ENCODE measurements at places on chromosomes 2 and 18.

GRCh38 chr2:89850881-89851582 lies 1159.6 kb downstream of the RPIA start:
- no peak for DNase-seq

- no peak for DNase-seq
Observed at GRCh38 chr2:228039752-228040534, 141.5 kb downstream of the SPHKAP start.

DNA sequence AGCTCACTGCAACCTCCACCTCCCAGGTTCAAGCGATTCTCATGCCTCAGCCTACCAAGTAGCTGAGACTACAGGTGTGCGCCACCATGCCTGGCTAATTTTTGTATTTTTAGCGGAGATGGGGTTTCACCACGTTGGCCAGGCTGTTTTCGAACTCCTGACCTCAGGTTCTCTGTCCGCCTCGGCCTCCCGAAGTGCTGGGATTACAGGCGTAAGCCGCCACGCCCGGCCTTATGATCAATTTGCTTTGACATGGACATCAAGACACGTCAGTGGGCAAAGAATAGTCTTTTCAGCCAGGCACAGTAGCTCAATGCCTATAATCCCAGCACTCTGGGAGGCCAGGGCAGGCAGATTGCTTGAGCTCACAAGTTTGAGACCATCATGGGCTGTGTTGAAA lies 48.0 kb upstream of the CABYR start:
- no peak for DNase-seq

- DNase-seq: peak; percentile 50
Observed at GRCh38 chr18:36284671-36285295, 12.7 kb upstream of the FHOD3 start.

- no peak for DNase-seq
Observed at GRCh38 chr2:24461685-24462084, 29.4 kb upstream of the NCOA1 start.

DNA sequence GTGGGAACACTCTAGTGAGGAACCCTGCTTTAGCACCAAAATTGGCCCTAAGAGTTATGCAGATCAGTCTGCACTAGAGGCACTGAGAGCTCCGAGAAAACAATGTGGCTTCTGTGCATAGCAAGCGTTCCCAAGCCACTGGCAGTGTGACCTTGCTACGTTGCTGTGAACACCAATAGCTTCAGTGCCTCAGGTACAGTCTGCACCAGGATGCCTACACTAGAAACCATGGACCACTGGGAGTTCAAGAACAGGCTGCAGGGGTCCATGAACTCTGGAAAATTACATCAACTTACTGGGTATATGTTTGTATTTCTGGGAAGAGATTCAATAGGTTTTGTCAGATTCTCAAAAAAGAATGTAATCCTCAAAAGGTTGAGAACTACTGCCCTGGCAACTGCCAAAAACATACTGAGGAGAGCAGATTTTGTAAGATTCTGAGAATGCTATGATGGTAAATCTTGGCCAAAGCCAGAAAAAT lies 18.3 kb upstream of the SP3 start:
- no peak for DNase-seq

- no peak for DNase-seq
Observed at GRCh38 chr2:128433911-128434550, 115.4 kb upstream of the HS6ST1 start.

DNA sequence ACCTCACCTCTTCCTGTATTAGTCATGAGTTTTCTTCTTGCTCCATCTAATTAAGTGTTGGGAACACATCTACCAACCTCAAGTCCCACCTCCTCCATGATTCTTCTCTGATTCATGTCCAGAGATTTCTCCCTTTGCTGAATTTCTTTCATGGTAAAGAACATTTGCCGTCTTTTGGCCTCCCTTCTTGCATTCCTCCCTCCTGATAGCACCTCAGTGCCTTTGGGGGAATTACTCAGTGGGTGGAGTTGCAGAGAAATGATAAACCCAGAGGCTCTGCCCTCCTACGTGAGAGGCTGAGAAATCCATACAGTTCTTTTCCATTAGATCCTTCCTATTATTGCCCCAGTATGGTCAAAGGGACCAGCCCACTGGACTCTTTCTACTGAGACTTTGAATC lies 651.9 kb downstream of the SLC4A3 start:
- no peak for DNase-seq

- no peak for DNase-seq
Observed at GRCh38 chr2:199186301-199186751, 271.4 kb downstream of the SATB2 start.

- DNase-seq: no peak
Observed at GRCh38 chr2:43461453-43462073, 134.3 kb downstream of the THADA start.

GRCh38 chr2:102053096-102053495 lies 61.3 kb downstream of the IL1R2 start:
- no peak for DNase-seq

- no peak for DNase-seq
Observed at GRCh38 chr18:2948038-2948437, 64.9 kb downstream of the LPIN2 start.

DNA sequence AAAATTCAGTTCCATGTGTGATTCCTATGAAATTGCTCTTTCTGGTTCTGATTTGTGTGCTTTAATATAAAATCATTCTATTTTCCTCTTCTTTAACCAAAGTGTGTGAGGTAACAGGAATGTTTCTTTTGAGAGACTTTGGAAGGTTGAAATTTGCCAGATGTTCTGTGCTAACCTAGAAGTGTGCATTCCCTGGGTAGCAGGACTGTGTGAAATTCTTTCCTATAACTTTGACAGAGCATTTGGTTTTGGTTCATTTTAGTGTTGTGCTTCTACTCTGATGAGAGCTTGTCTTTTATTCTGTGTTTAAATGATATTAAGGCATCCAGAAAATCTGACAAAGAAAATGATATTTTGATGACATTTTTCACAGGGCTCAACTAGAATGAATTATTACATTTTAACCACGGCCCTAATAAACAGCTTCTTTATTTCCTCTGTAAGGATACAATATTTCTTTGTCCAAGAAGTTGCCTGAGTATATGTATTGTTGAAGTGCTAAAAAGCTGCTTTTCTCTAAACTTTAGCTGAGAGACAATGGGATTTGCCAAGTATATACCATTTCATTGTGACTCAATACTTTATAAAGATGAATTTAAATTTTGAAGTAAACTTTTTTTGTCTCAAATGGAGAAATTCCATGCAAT lies 34.7 kb upstream of the DLX1 start:
- DNase-seq: no peak

DNA sequence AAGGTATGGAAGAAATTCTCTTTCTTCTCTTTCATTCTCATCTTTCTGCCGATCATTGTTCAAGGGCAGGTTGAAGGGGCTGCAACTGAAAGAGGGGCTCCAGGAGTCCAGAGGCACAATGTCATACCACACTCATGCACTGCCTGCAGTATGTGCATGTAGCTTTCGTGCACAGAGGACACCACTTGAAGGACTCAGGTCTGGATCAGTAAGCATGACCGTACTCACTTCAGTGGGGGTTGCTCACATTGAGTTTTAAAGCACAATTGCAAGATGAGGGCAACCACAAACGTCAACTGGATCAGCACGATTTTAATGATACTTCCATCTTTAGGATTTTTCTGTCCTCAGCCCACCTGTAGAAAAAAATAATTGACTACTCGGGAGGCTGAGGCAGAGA lies 84.6 kb downstream of the SP3 start:
- no peak for DNase-seq

- DNase-seq: no peak
Observed at GRCh38 chr2:216033403-216033802, 20.1 kb upstream of the MREG start.

DNA sequence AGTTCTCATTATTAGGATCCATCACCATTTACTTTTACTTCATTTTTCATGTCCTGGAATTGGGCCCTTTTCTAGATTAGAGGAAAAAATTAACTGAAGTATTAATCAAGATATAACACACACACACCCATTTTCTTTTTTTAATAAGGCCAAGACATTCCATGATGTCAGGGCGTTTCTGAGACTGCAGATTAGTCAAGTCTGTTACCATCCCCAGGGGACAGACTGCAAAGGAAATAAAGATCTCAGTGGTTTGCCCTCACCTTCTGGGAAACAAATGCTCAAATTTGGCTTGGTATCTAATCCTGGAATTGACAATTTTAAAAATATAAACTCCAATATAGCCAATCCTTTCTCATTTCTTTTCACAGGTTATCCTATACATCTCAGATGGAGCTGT lies 27.4 kb downstream of the RMP24 start:
- DNase-seq: no peak

GRCh38 chr2:10339647-10340592 lies 37.2 kb downstream of the HPCAL1 start:
- no peak for DNase-seq

DNA sequence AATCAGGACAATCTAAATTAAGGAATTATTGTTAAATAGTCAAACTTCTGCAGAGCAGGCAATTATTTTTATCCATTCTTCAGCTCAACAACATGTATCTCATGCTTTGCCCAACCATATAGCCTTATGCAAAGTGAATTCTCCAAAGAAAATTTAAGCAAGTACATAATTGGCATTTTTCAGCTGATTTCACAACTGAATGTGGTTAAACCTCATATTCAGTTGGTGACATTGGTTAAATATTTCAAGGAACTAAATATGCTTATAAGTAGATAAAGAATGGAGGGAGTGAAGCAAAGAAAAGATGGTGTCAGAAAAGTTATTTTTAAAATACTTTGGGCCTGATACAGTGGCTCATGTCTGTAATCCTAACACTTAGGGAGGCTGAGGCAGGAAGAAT lies 816.2 kb downstream of the NRXN1 start:
- no peak for DNase-seq

- DNase-seq: peak; percentile 10
Observed at GRCh38 chr2:227370791-227371312, 8.3 kb downstream of the TM4SF20 start.

- no peak for DNase-seq
Observed at GRCh38 chr18:78772360-78773302, 207.0 kb upstream of the SALL3 start.

DNA sequence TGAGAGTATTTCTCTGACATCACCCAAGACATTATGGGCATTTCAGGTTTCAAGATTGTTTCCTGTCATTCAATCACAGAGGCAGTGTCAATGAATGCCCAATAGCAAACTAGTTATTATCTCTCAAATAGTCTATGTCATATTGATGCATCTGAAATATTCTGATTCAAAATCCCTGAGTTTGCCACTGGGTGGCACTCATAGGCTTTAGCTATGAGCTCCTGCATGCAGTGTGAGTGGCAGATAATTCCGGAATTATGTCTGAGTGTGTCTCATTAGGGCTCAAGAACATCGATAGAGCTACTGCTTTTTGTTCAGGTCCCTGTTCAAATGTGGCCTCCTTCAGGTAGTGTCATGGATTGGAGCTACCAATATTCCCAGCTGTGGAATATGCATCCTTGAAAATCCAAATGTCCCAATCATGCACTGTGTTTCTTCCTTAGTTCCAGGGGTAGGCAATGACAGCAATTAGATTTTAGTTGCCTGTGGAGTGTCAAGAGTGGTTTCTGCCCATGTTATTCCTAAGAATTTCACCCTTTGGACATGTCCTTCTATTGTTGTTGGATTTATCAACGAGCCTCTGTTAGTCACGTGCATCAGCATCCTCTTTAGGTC lies 7.8 kb upstream of the OR6B3 start:
- DNase-seq: peak; percentile 25

- no peak for DNase-seq
Observed at GRCh38 chr2:127628767-127629614, 17.0 kb upstream of the GPR17 start.

- no peak for DNase-seq
Observed at GRCh38 chr2:11187731-11188130, 32.5 kb downstream of the SLC66A3 start.

- DNase-seq: no peak
Observed at GRCh38 chr2:232229911-232230310, 148.6 kb upstream of the ALPP start.

- no peak for DNase-seq
Observed at GRCh38 chr18:57311472-57311871, 40.9 kb upstream of the ST8SIA3 start.

DNA sequence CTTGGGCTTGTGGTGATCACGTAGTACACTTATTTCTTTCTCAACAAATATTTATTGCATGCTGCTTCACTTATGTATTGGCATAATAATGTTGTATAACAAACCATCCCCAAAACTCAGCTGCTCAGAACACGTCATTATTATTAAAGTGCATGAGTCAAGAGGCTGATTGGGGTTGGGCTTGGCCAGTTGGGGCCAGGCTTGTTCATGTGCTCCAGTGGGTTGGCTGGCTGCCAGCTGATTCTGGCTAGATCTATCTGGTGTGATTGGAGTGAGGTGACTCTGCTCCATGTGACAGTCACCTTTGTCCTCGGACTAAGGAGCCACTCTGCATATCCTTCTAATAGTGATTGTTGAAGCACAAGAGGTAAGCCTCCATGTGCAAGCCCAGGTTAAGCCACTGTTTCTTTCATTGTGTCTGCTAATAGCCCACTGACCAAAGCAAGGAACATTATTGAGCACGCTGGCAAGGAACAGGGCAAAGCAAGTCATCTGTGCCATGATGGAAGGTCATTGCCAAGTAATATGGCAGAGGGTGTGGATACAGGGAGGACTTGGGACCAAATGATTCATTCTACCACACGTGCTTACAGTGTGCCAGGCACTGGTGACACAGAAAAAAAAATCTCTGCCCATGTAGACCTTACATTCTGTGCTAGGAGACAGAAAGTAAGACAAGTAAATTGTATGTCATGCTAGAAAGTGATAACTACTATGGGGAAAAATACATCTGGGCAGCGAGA lies 63.3 kb upstream of the TMEM182 start:
- DNase-seq: no peak

GRCh38 chr2:72157871-72158771 lies 10.5 kb upstream of the CYP26B1 start:
- DNase-seq: no peak

- no peak for DNase-seq
Observed at GRCh38 chr2:114488841-114489530, 46.5 kb downstream of the DPP10 start.

- DNase-seq: no peak
Observed at GRCh38 chr2:16080516-16080915, 140.2 kb downstream of the MYCN start.

DNA sequence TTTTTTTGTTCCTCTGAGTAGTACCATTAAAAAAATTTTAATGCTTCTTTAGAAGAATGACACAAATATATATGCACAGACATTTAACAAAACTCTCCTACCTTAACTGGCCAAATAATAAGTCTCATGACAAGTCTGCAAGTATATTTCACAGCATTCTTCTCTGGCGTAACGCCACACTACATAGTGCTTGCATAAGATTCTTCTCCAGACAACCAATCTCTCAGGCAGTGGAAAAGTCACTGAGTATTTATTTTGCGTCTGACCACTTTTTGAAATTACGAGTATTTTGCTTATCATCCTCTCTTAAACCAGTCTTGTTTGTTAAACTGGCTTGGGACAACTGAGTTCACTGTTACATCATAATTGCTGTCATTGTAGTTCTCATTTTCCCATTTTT lies 749.2 kb downstream of the ADCYAP1 start:
- DNase-seq: no peak

GRCh38 chr2:143357966-143358365 lies 228.7 kb downstream of the ARHGAP15 start:
- DNase-seq: no peak
